ENCODE measurements at places on chromosomes 7 and 10. TPM values are rescaled to one million over a fixed set of nuclear protein-coding genes. Genes with fewer than 3 reads are reported as not detected.

DNA sequence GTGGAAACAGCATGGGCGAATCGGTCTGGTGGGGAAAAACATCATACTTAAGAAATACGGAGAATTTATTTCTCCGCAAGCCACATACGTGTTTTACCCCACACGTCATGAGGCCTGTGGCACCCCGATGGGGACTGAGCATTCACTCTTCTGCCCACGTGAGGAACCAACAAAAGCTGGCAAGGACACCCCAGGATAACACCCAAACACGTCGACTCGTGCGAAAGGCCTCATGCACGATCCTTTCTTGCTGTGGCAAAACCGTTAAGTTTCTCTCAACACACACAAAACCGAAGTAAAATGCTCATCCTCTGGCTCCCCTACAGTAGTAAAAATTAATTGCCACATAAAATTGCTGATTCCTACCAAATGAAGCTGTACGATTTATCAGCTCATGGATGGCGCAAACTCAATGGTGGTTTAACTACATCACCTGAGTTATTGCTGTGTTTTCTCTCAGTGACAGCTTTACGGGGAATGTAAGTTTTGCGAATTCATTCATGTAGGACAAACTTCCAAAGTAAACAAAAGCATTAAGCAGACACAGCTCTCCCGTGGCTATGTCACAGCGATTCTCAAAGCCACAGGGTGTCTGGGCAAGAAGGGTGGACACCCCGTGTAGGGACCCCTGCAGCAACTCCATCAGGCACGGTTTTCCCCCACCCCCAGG is 97.0 kb downstream of the CTBP2 start:
- no peak for DNase-seq

The GPRIN2 gene
- 118 TPM for total RNA-seq

The PTF1A gene
- not detected for total RNA-seq

GRCh38 chr7:8389593-8390261 is 43.7 kb upstream of the NXPH1 start:
- no peak for DNase-seq

GRCh38 chr10:43683451-43684291 is 35.0 kb upstream of the ZNF32 start:
- no peak for DNase-seq

DNA sequence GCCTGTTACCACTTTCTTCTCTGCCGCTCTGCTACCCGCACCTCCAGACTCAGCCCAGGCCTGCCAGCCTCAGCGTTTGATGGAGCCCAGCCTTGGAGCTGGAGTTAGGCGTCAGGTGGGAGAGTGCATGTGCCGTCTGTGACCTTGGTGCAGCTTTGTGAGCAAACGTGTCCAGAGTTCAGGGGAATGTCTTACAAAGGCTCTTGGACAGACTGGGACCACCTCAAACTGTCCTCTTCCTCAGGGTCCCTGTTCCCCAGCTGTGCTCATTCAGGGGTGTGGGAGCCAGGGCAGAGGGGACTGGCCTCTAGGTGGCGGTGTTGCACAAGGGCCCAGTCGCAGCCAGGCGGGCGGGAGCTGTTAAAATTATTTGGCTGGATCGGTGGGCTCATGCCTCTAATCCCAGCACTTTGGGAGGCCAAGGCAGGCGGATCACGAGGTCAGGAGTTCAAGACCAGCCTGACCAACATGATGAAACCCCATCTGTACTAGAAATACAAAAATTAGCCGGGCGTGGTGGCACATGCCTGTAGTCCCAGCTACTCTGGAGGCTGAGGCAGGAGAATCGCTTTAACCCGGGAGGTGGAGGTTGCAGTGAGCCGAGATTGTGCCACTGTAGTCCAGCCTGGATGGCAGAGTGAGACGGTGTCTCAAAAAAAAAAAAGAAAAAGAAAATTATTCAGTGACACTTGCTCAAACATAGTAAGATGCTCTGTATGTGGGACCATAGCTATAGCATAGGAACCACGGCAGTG is 89.2 kb downstream of the ADCY1 start:
- peak; percentile 11 for DNase-seq

The ADCK2 gene
- 48.0 TPM for total RNA-seq

- DNase-seq: no peak
Measured at GRCh38 chr7:144908943-144909556, 73.2 kb upstream of the TPK1 start.

DNA sequence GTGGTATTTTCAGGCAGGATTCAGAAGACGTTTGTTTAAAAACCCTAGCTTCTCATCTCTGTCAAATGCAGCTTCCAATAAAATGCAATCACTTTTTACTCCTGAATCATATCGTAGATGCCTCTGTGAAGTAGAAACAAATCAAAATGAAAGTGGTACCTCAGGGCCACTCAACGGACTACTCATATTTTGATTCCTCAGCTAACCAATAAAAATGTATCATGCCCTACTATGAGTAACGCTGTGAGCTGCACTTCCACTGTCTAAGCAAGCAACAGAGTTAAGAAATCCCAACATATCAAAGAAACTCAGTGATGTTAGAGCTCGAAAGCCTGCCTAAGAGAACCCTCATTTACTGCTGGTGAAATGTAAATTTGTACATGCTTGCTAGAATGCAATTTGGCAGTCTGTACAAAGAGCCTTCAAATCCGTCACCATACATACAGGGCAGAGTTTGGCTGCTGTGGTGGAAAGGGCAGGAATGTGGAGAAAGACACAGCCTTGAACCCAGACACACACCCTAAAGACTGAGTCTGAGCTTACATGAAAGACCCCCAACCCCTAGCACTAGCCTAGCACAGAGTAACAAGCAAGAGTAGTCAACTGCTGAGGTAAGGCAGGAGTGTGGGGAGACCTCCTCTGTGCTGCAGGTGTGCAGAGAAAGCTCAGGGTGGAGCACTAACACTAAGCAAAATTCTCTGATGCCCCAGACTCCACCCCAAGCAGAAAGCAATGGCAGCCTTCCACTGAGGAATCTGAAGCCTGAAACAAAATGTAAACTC is 151.5 kb downstream of the ANK3 start:
- DNase-seq: no peak

DNA sequence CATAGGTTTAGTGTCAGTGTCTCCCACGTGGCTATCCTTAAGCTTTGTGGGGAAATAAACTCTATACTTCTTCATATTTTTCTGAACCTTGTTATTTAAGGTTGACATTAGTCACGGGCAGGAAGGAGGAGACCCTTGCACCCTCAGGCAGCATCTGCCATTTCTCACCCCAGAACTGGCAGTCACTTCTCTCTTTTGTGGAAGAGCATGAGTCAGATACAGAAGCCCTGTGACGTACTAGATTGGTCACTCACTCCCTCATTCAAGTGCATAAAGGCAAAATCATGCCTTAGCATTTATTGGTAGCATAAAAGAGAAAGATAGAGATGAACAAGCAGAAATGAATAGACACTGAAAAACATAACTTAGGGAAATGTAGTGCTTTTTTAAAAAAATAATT is 206.0 kb upstream of the MDFIC start:
- no peak for DNase-seq
